ENCODE measurements at places on chromosomes 4 and X.
A peak's percentile ranks its signal among the peaks of the same experiment; 100 is the strongest.

GRCh38 chr4:57114973-57115372, 4.8 kb upstream of the IGFBP7 start:
- no peak for DNase-seq

DNA sequence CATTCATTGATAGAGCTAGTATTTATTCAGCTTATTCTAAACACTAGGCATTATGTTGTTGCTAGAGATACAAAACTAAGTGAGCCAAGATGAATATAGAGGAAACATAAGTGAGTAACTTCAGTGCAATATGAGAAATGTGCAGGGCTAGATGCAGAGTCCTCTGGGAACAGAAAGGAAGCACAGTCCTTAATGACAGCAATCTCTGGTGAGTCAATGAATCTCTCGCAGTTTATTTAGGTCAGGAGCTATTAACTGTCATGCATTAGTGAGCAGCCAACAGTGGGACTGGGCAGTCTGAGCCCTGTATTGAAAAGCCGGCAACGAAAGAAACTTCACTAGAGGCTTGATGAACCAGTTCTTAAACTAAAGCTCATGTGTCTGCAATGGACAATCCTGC, 598.1 kb upstream of the MAGEB2 start:
- DNase-seq: no peak

GRCh38 chrX:104117759-104118158, 5.4 kb downstream of the ZCCHC18 start:
- no peak for DNase-seq

DNA sequence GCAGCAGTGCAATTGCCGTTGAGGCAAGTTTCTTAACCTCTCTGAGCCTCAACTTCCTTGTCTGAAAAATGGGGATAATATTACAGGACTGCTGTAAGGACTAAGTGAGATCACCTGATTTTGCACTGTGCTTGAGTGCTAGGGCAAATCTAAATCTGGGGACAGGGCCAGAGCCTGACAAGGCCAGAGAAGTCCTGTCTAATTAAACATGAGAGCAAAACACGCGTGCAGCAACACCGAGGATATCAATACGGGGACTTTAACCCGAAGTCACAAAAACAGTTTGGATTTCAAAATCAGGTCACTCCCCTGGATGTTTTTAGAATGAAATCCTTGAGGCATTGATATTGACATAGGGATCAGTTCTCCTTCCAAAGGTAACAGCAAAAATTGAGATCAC, 5.7 kb upstream of the GJB1 start:
- no peak for DNase-seq

DNA sequence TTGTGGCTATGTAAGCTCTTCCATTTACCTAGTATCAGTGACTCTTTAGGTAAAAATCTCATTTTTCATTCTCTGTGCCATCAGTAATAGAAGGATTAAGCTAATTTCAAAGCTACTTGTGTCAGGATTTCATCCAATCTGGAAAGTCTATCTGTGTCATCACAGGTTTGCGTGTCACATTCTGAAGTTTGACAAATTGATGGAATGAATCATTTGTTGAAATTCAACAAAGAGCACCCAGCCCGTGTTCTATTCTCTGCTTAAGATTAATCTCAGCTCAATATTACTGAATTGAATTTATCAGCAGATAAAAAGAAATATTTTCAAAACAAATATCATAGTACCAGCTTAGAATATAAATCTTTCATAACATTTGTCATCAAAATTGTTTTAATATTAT, 35.8 kb downstream of the LANCL3 start:
- no peak for DNase-seq

DNA sequence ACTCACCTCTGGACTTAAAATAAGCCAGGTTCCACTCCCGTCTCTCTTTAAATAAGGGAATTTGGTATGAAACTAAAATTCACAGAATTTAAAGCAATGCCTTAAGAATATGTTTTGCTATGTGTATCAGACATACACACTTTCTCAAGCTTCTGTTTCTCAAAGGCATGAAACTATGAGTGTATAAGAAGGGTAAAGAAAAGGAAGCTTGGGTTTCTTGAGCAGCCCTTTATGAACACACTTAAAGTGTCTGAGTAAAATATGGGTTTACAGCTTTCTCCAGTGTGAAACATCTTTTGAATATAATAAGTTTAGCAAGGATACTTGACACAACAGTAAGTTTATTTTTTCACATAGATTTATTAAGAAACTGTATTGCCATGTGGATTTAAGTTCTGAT, 370.5 kb downstream of the TMA16 start:
- no peak for DNase-seq

DNA sequence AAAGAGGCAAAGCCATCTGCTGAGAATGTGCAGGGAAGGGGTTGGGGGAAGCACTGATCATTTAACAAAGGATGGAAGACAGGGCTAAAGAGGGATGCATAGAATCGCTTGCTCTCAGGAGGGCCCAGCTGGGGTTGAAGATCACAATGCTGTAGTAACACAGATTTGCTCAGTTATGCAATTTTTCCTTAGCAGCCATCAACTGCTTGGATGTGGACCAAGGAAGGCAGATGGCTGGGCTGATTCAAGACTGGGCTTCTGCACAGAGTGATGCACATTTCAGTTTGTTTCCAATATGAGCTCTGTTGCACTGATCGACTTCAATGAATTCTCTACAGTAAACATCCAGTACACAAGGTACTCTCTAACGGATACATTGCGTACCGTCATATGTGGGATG, 127.8 kb upstream of the TBL1X start:
- peak; percentile 10 for DNase-seq

DNA sequence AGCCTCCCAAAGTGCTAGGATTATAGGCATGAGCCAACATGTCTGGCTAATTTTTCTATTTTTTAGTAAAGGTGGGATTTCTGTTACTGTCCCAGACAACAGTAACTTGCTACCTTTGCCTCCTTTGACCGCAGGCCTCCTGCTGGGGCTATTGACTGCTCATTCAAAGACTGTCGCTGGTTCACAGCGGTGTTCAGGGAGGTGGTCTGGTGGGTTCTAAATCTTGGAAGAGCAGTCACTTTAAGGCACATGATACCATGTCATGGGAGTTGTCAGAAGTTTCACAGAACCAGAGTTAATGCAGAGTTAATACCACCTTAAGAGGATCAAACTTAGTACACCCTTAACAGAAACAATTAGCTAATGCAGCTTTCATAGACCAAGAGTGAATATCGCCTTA, 3.8 kb downstream of the ASMT start:
- DNase-seq: no peak

DNA sequence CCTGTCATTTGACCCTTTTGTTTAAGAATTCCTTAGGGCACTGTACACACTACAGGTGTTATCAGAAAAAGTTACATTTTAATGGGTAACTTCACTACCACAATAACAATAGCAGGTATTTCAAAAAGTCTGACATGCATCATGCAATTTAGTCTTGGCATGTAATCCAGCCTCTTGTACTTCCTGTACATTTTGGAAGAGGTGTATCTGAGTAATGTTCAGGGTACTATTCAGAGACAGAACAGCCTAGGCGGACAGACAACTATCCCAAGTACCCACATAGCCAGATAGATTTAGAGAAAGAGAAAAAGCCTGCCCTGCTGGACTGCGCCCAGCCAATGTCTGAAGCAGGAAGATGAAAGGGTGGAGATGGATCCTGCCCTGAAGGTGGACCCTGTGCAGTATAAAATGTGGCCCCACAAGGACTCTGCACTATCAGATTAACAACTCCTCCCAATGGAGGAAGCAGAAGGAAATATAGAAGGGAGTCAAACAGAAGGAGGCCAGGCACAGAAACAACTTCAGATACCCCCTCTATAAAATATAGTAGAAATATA, 8.5 kb downstream of the UGT2B7 start:
- no peak for DNase-seq

- no peak for DNase-seq
Observed at GRCh38 chr4:135739354-135739753, 1537.8 kb upstream of the PABPC4L start.

- no peak for DNase-seq
Observed at GRCh38 chr4:15314974-15315373, 112.9 kb upstream of the C1QTNF7 start.

GRCh38 chrX:69060631-69061408, 104.4 kb downstream of the PJA1 start:
- DNase-seq: no peak

GRCh38 chrX:134933248-134933647, 57.5 kb upstream of the SMIM10 start:
- no peak for DNase-seq

DNA sequence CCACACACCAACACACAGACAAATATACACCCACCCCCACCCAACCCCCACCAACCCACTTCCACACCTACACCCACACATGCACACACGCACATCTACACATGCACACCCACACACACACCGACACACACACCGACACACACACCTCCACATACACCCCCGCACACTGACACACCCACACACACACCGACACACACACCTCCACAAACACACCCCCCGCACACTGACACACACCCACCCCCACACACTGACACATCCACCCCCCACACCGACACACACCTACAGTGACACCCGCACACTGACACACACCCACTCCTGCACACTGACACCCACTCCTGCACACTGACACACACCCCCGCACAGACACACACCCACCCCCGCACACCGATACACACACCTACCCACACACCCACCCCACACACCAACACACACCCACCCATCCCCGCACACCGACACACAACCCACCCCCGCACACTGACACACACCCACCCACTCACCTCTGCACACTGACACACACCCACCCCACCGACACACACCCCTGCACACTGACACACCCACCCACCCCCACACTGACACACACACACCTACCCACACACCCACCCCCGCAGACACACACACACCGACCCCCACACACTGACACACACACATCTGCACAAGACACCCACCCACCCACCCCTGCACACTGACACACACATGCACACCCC, 31.1 kb downstream of the FGFRL1 start:
- DNase-seq: no peak

- DNase-seq: no peak
Observed at GRCh38 chrX:24858004-24858746, 157.6 kb downstream of the ARX start.

- DNase-seq: no peak
Observed at GRCh38 chrX:119686087-119686691, 6.8 kb downstream of the SEPTIN6 start.

DNA sequence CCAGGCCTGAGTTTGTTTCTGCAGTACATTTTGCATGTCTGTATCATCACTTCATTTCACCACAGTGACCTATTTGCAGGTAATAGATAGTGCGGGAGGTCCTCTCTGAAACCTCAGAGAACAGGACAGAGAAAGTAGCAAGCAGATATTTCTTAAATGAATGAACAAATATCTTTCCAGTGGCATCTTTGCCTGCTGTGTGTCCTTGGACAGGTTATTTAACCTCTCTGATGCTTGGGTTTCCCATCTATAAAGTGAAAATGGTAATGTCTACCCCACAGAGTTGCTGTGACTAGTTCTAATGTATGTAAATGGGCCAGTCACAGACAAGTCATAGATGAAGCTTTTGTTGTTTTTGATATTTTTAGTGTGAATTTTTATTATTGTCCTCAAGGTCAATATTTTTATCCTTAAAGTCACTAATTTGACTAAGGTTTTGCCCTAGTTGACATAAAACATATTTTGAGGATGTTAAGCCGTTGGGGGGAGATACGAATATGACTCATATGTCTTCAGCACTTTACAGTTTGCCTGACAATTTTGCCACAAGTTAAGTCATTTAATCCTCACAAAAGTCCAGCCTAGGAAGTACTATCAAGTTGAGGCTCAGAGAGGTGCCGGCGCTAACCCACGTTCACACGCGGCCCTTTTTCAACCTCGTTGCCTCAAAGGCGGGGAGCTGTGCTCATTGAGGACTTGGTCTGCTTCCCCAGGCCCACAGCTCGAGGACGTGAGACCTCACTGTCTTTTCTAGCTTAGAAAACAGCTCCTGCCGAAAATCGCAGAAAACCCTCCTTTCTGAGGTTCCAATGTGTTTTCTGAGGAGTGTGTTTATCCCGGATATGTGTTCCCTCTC, 126.7 kb upstream of the STX18 start:
- no peak for DNase-seq

- no peak for DNase-seq
Observed at GRCh38 chr4:7366180-7366945, 68.4 kb downstream of the PSAPL1 start.

- DNase-seq: no peak
Observed at GRCh38 chrX:133794126-133794525, 191.3 kb downstream of the GPC3 start.

DNA sequence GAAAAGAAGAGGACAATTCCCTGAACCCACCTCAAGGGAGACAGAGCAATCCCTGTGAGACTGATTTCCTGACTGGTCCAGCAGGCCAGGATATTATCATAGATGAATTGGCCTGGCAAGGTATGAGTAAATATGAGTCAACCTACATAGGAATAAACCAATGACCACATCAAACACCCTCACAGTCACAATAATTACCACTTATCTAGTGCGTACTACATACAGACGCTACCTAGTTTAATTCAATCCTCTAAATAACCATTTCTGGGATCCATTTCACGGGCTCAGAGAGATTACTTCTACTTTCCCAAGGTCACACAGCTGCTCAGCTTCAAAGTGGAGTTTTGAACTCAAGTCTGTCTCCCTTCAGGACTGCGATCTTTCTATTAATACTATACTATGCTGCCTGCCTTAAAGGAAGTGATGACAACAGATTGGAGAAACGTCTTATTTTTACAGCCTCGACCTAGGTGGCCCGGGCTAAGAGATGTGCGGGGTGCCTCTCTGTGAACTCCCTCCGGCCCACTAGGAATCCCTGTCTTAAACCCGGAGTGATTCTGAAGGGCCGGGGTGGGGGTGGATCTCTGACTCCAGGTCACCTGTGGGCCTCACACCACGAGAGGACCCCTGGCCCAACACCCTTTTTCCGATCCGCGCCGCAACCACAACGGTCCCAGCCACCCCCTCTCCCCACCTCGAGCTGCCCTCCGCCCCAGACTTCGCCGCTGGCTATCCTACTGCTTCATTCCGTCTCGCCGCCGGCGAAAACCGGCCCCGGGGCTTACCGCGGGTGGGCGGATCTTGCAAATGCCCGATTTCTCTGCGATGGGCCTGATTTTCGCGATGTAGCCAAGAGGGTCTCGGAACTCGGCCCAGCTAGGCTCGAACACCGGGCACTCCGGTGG, 800 bp downstream of the KDM5C start:
- no peak for DNase-seq

GRCh38 chrX:45070116-45071007, 130.3 kb downstream of the DIPK2B start:
- peak; percentile 58 for DNase-seq

DNA sequence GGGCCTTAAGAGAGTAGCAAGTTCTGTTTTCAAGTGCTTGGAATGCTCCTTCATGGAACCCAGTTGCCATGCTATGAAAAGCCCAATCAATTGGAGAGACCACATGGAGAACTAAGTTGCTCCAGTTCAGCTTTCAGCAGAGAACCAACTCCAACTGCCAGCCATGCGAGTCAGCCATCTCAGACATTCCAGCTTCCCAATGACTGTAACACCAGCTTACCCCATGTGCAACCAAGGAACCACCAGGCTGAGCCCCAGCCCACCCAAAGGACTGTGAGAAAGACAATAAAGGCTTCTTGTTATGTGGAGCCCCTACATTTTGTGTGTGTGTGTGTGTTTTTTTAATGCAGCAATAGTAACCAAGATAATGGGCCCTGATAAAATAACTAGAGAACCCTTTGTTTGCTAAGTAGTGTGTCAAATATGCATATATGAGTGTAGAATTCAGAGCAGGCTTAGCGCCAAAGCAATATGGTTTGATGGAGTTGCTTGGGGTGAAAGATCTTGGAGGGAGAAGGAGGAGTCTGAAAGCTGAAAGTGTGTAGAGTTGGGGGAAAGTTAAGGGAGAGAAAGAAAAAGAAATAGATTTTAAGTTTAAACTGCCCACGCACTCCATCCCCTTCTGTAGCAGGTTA, 35.0 kb upstream of the CCKAR start:
- no peak for DNase-seq

GRCh38 chr4:7854697-7855370, 84.8 kb downstream of the AFAP1 start:
- DNase-seq: no peak

Data from midbrain (tissue), 1 donor.